Dermis microvascular lymphatic vessel endothelial cell (primary cell): ENCODE measurements at places on chromosomes 2 and 18.
A peak's percentile ranks its signal among the peaks of the same experiment; 100 is the strongest.

DNA sequence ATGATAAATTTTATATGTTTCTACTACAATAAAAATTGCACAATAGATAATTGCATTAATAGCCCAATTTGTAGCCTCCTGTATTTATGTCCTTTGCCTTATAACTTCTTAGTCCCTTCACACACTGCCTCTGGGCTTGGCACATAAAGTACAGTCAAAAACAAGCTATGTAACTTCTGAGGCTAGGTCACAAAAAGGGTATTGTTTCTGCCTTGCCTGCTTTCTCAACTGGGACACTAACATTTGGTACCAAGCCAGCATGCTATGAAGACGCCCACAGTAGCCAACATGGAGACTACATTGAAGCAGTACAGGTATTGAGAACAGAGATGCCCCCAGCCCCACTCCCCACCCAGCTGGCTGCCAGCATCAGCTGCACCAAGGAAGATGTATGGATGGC, 5.4 kb upstream of the SLC3A1 start:
- no peak for DNase-seq

GRCh38 chr2:160566717-160567116, 73.1 kb upstream of the RBMS1 start:
- DNase-seq = no peak

GRCh38 chr2:102155703-102156515, 13.4 kb downstream of the IL1R1 start:
- DNase-seq = no peak

DNA sequence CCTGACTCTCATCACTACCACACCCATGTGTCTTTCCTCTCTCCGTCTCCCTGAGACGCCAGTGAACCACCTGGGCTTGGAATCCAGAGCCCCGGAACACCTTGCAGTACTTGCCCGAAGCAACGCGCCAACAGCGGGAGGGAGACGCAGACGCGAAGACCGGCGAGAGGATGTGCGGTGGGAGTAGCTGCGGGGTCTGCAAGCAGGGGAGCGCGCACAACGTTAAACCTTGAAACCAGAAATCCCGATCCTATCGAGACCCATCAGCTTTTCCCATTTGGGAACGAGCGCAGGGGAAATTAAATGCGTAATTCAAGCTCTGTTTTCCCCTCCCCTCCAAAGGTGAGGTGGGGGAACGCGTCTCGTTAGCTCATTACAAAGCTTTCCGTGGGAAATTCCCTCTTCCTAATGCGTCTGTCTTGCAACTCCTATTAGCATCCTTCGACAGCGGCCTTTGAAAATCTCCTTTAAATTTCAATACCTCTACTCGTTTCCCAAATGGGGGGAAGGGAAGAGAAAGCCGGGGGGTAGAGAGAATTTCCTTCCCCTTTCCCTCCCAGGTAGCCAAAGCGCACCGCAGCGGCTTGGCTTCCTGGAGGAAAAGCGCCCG, 421 bp upstream of the CNTNAP5 start:
- DNase-seq = no peak

DNA sequence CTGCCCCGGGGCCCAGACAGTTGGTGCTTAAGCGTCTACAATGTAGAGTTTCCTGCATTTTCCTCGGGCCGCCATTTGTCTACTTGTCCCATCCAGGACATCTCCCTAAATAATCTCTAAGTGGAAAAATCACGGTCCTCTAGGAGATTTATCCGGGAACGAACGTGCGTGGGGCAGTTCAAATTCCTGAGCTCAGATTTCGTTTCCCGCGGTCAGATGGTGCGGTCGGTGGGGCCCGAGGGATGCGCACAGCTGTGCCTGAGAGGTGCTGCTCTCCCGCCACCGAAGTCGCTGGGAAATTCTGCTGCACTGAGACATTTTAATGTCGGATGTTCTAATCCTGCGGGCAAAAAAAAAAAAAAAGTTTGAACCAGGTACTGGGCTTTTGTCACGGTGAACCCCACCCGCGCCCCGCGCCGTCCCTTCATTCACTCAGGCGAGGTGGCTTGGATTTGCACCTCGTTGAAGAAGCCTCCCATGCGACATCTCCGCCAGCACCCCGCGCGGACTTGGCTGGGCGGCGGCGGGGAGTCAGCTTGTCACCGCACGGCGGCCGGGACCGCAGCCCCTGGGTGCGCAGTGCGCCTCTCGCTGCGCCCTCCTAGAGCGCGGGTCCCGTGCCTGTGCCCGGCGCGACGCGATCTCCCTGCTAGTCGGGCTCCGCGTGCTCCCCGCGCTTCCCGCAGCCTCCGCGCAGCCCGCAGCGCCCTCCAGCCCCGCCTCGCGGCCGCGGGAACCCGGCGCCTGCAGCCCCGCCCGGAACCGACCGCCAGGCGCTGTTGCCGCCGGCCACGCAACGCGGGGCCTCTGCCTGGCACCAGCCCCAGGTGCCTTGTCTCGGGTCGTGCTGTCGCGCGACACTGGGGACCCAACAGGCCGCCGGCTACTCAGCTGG, 191.9 kb upstream of the TCF4 start:
- DNase-seq = peak; percentile 60

GRCh38 chr18:45526114-45526841, 89.0 kb upstream of the SLC14A2 start:
- no peak for DNase-seq

GRCh38 chr2:202608142-202608852, 26.5 kb upstream of the FAM117B start:
- DNase-seq = no peak

GRCh38 chr2:157440404-157441071, 3.4 kb downstream of the CYTIP start:
- DNase-seq = no peak

- no peak for DNase-seq
These were observed 40.1 kb upstream of the SOS1 start for GRCh38 chr2:39160982-39161381.

DNA sequence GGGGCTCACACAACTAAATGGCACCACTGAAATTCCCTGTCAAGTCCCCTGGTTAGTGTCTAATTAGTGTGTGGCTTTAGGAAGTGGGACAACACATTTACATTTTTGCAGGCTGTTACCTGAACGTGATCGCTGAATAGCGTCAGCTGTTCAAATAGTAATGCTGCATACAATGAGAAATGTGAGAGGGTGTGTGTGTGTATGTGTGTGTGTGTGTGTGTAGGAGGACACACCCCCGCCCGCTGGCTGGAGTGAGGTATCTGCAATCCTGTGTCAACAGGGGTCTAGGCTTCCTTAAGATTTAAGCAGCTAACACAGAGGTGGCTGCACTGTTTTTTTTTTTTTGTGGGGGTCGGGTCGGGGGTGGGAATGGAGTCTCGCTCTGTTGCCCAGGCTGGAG, 4.8 kb upstream of the LYPD6B start:
- no peak for DNase-seq

DNA sequence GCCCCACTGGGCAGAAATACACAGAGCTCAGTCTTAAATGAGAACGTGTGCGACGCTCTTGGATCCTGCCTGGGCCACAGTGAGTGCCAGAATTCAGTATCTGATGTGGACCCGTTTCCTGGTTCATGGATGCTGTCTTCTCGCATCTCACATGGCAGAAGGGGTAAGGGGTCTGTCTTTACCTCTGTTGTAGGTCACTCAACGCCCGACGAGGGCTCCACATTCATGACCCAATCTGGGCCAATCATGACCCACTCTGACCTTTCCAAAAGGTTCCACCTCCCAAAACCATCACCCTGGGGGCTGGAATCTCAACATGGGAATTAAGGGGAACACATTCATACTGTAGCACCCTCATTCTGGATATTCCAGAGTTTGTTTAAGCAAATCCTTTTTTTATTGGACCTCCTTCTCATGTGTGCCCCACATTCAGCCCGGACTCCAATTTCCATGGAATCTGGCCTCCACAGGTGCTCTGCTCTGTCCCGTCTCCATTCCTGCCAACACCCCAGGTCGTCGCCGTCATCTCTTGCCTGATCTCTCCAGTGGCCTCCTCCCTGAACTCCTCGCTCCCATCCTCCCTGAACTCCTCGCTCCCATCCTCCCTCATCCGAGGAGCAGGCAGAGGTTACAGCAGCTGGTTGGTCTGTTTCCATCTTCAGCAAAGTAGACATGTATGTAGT, 78.9 kb upstream of the OTOS start:
- no peak for DNase-seq

DNA sequence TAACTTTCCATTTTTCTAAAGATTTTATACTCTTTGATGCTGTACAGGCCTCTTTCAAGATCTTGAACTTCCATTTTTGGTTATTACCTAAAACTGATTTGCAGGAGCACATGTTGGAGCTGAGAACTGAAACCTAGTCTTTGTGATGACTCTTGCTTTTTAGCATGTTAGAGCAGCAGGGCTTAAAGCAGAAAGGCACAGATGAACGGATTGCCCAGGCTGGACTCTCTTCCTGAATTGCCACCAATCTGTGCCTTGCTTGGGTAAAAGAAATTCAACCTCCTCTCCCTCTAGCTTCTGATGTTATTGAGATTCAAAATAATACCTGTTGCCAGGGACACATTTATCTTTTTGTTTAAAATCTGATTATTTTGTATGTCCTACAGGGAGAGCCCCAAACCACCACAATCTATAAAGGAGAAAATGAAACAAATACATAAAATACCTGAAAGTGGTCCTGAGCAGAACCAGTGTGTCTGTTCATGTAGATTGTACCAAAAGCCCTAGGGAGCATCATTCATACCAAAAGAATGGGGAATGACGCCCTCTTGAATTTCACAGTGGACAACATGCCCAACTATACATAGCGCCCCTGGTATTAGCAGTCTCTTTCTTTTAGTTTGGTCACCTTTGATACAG, 277.0 kb upstream of the MAP2 start:
- no peak for DNase-seq

DNA sequence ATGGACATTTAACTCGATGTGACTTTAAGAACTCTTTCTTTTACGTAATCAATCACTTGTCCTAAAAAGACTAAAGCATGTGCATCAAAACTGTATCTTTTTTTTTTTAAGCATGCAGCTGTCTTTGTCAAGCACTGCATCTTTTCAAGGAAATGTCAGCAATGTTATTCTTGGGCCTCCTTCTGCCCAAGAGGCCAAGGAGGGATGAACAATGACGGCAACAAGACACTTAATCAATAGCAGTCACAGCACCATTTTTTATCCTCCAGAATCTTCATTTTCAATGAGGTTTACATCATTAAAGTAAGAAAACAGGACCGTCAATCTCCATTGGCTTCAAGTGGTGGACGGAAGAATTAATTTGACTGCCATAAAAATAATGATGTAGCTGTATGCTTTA, 253.8 kb downstream of the AFF3 start:
- no peak for DNase-seq

DNA sequence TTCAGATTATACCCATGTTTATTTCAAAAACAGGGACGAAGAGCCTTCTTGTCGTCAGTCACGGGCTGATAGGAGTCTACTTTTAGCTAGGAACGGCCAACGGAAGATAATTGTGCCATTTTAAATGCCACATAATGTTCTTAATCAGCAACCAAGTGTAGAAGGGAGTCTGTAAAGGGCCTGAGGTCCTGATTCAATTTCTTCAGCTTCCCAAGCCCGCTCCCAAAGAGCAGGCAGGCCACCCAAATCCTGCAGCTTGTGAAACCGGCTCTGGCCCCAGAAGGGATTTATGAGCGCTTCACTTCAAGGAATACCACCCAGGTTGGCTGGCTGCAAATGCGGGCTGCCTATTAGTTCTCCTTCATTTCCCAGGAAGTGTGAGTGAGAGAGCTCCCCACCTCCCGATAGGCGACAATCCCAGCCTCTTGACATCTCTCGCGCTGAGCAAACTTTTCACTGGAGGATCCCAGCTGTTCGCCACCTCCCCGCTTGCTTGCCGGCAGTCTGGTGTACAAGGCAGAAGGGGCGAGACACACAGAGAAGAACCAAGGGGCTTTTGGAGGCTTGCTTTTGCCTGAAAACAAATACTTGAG, 272.9 kb downstream of the CDH20 start:
- DNase-seq = no peak

GRCh38 chr2:196935432-196935831, 8.9 kb upstream of the PGAP1 start:
- DNase-seq = no peak

DNA sequence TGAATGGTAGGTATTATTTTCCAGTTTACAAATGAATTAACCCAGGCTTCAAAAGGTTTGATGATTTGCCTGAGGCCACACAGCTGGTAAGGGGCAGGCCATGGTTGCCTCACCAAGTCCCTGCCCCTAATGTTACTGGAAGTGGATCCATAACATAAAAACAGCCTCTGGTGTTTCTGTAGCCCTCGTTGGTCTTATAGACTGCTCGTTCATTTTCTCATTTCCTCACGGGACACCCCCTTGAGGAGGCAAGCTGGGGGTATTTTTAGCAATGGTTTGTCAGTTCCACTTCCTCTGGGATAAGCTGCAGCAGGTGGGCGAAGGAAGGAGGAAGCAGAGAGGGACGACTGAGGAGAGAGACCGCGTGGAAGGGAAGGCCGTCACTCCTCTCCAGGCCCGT, 32.9 kb upstream of the NDUFV2 start:
- DNase-seq = no peak

DNA sequence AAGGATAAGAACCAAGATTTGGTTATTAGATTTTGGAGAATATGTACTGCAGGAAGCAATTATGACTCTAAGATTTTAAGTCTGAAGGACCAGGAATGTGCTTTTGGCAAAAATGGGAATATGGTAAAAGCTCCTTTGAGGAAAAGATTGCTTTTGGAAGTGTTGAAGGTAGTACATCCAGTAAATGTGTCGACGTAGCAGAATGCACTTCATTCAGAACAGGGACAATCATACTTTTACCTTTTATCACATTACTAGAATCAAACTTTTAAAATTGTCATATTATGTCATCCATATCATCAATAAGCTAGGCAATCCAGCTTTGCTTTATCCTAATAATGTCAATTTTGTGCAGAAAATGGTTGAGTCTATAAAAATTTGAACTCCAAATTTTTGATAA, 74.3 kb upstream of the MSTN start:
- DNase-seq = no peak

DNA sequence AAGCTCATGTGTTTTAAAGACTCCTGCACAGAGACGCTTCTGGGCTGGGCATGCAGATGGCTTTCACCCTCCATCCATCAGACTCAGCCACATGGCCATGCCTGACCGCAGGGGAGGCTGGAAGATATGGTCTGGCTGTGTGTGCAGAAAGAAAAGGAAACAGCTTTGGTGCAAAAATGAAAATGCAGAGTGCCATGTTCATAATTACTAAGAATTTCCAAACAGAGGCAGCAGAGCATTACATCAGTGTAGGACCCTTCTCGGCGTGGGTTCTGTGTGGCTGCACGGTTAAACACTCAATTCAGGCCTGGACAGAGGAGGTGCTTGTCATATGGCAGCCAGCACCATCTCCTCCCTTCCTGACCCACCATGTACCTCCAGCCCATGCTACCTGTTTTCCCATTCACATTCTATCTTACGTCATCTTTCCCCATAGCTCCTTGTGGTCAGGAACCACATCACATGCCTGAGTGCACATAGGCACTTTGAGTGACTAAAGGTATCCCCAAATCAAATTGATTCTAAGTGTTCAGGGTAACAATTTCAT, 200.3 kb upstream of the ID2 start:
- DNase-seq = no peak

- DNase-seq = no peak
These were observed 26.9 kb downstream of the CELF4 start for GRCh38 chr18:37538526-37539205.

- DNase-seq = peak; percentile 77
These were observed 928 bp upstream of the FOSL2 start for GRCh38 chr2:28391564-28392296.

GRCh38 chr2:97831121-97831520, 117.7 kb downstream of the ZAP70 start:
- no peak for DNase-seq
